ENCODE measurements at places on chromosomes 12 and 14. TPM values are rescaled to one million over a fixed set of nuclear protein-coding genes. Genes with fewer than 3 reads are reported as not detected.

DNA sequence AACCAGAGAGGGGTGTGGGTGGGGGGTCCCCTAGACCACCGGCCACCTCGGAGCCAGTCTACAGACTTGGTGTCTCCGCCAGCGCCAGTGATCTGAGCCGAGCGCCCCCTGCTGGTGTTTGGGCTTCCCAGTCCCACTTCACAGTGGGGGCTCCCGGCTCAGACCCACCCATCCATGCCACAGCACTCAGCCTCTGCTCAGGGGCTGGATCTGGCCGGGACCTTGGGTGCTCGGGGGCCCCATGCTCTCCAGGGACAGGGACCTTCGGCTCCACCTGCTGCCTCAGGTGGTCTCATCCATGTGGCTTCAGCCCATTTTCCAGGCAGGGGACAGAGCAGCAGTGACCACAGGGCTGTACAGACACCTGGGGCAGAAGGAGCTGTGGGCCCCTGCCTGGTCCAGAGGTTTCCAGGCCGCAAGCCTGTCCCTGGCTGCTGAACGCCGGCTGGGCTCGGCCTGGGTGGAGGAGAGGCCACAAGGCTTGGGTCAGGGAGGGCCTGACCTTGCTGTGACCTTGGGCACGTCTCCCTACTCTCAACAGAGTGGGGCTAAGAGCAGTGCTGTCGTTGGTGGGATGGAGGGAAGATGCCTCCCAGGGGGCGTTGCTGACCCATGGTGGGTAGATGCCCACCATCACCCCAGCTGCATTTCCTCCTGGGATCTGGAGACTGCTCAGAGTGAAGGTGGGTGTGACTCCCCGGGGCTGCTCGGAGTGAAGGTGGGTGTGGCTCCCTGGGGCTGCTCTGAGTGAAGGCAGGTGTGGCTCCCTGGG is 86.3 kb downstream of the KIF26A start:
- no peak for DNase-seq

GRCh38 chr12:80780746-80781145 is 64.0 kb downstream of the MYF5 start:
- DNase-seq: no peak

GRCh38 chr14:67694791-67695393 is 672 bp downstream of the RDH11 start:
- no peak for DNase-seq

GRCh38 chr12:3350432-3350831 is 140.6 kb upstream of the PRMT8 start:
- no peak for DNase-seq

- no peak for DNase-seq
These were observed 8.8 kb downstream of the DTX1 start for GRCh38 chr12:113065126-113066007.

GRCh38 chr14:87772854-87773253 is 220.1 kb downstream of the GALC start:
- no peak for DNase-seq

DNA sequence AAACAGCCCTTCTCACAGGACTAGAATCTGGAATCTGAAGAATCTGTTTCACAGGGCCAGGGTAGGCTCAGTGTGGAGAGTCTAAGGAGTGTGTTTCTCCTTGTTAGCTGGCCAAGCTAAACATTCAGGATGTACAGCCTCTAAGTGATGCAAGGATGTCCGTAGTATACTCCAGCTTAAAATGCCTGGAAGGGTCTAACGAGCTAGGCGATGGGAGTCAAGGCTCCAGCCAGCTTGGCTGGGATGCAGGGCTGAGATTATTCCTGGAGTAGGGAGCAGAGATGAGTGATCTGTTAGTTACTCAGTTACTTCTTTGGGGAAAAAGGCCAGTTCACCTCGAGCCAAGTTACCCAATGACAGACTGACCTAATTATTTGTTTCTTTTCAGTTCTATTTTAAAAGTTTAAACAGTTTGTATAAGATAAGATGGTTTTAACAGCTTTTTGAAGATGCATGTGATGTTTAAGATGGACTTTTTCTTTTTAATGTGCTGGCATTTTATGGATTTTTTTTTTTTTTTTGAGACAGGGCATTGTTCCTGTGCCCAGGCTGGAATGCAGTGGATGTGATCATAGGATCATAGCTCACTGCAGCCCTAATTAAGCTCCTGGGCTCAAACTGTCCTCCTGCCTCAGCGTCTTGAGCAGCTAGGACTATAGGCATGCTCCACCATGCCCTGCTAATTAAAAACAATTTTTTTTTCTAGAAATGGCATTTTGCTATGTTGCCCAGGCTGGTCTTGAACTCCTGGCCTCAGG is 41.1 kb downstream of the SYNE2 start:
- DNase-seq: no peak

GRCh38 chr14:104162495-104162894 is 24.1 kb downstream of the KIF26A start:
- no peak for DNase-seq

DNA sequence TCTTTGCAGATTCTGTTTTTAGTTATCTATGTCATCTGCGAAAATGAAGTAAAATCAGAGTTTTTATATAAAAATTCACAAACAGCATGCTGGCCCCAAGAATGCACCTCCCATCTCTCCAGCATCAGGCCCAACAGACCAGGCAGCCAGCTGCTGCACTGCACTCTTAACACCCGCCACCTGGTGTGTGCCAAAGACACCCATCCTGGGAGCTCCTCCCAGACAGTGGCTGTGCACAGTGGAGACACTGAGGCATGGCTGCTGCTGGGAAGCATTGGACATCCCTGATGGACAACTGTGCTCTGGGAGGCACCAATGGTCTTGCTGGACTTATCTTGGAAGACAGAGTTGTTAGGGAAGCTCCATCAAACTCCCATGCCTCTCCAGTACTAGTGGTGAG is 817.2 kb downstream of the TMEM121 start:
- DNase-seq: no peak

GRCh38 chr12:109228664-109229063 is 80.4 kb downstream of the FOXN4 start:
- no peak for DNase-seq

- no peak for DNase-seq
These were observed 15.0 kb downstream of the CSRP2 start for GRCh38 chr12:76863837-76864236.

GRCh38 chr12:18375583-18375982 is 114.3 kb downstream of the PIK3C2G start:
- DNase-seq: no peak

GRCh38 chr14:76863724-76864407 is 37.7 kb downstream of the LRRC74A start:
- DNase-seq: no peak

DNA sequence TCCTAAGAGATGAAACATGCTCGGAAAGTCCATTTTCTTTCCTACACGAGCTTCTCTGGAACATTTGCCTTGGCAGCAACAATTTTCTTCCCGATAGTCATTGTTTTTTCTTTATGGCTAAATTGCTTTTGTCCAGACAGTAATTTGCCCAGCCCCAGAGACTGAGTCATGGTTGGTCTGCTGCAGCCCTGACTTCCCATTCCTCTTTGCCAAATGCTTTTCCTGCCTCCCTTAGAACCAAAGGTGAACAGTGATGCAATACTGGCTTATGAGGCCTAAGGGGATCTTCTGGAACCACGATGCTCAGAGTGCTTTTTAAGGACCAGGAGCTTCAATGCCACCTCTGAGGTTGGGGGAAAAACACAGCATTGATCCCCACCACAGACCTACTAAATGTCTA is 1599.6 kb upstream of the TMEM132C start:
- DNase-seq: no peak

GRCh38 chr12:120115692-120116440 is 687 bp downstream of the RAB35 start:
- no peak for DNase-seq

DNA sequence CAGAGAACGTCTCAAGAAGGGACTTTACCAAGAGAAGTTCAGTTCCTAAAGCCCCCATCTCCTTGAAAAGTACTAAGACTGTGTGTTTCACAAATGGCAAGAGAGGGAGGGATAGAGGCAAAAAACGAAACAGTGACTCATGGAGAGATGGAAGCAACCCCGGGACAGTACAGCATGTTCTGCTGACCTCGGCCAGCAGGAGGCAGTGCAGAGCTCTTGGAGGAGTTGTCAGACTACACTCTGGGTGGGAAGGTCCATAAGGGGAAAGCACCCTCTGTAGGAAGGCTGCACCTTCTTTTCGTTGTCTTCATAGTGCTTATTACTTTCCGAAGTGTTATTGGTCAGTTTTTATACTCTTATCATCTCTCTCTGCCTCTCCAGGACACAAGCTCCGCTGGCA is 525.2 kb upstream of the CCDC196 start:
- peak; percentile 15 for DNase-seq

DNA sequence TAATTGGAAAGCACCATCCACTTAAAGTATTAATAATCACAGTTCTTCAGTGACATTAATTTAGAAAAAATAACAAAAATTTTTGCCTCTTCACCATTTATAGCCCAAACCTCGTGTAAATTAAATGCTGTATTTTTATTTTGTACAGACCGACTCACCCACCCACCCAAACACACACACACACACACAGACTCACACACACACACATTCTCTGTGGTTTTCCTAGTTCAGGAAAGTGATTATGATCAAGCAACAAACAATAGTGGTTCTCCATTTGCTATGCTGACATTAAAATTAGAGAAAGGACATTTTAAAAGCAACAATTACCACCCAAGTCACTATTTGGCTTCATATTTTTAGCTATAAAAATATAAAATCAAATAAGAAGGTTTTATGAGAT is 112.5 kb upstream of the FLRT2 start:
- no peak for DNase-seq

DNA sequence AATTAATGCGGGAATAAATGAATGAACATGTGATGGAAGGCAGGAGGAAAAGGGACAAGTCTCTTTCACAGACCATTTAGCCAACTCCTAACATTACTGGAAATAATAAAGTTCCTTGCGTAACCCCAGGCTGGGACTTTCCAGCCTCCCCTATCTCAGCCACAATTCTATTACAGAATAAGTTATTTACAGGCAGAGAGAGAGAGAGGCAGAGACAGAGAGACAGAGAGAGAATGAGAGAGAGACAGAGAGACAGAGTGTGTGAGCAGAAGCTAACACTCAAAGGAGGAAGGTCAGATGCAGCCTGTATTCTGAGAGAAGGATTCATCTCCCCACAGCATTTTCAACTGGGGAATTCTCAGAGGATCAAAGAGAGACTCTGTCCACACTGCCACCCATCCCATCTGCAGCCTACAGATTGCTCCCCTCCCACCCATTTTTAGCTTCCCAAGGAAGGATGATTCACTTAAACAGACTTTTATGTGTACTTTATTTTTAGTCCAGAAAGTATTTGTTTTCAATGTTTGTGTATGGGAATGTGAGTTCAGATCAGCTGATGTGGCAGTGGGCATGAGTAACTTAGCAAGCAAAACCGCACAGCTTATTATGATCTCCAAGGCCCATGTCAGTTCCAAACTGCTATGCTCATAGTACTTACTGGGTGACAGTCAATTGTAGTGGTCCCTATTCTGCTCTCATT is 165.7 kb downstream of the CAND1 start:
- DNase-seq: peak; percentile 38

DNA sequence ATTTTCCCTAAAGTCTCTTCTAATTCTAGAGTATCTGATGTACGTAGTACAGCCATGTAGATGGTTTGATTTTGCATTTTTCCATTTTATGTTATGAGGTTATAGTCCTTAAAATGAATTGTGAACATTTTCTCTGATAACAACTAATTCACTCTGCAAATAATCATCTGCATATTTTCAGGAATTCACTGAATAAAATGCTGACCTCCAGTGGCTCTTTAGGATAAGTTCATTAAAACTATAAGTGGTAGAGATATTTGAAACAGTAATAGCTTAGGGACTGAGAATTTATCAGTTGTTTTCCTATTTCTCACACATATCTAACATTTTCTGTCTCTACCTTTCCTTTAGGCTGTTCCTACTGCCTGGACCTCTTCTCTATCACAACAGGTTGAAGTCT is 4.4 kb downstream of the MSRB3 start:
- DNase-seq: no peak

DNA sequence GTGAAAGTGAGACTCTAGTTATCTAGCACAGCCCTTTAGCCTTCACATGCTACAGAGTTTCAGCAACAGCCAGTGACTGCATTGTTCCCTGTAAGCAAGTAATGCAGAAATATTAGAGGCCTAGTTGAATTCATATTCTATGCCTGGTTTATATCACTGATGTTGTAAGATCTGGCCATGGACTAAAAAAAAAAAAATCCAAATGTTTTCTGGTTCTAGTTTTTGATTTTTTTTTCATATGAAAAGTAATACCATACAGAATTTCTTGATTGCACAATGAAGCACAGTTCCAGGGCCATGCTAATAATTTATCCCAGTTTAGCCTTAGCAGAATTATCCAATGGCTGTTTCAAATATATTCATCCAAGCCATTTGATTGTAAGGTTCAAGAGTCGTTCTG is 341.5 kb upstream of the DDHD1 start:
- no peak for DNase-seq

GRCh38 chr12:62562846-62563245 is 96.2 kb downstream of the MON2 start:
- no peak for DNase-seq

DNA sequence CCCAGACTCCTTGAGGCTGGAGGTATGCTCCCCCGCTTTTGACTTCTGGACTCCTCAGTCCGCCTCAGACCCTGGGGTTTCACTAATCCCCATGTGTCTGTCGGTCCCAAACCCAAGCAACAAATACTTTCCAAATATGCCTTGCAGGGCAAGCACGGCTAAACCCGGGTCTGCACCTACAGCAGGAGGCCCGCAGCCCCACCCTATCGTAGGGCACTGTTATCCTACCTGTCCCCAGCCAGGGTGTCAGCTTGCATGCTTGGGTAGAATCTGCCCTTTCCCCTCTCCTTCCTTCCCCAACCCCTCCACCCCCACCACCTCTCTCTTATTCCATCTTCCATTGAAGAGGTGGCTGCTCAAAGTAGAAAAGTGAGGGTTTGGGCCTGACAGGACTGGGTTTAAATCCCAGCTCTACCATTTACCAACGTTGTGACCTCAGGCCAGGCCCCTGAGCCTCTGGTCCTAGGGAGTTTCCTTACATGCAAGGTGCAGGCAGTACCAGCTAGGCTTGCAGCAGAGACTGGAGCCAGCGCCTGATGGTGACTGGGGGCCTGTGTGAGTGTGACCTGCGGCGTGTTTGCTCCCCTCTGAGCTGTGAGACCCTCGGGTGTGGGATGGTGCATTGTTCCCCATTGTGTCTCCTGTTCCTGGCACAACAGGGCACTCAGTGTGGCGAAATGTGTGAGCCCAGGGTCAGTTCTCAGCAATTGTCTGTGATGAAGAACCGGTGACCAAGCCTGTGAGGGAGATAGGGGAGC is 11.2 kb upstream of the EML1 start:
- no peak for DNase-seq

GRCh38 chr14:49593016-49593415 is 5.7 kb upstream of the LRR1 start:
- no peak for DNase-seq

GRCh38 chr12:63808631-63809030 is 28.9 kb downstream of the RXYLT1 start:
- no peak for DNase-seq

- DNase-seq: no peak
These were observed 44.5 kb downstream of the TMPRSS12 start for GRCh38 chr12:50887191-50887590.

DBX2 gene
- 2.9 TPM for total RNA-seq

ALG10B gene
- 11.8 TPM for total RNA-seq

ACOT4 gene
- 1.2 TPM for total RNA-seq

TBX5 gene
- total RNA-seq: not detected

TSPAN11 gene
- total RNA-seq: 2.9 TPM

RD3L gene
- total RNA-seq: not detected

CIDEB gene
- 2.0 TPM for total RNA-seq

ZFHX2 gene
- 1.2 TPM for total RNA-seq

SERPINA3 gene
- total RNA-seq: not detected

SRRM4 gene
- 5.7 TPM for total RNA-seq

LYZ gene
- total RNA-seq: 4.9 TPM

FGD6 gene
- total RNA-seq: 12.6 TPM

PPP4R4 gene
- 1.6 TPM for total RNA-seq

Data from frontal cortex (tissue), 4 donors.